ENCODE measurements at places on chromosomes 5 and 9. TPM values are rescaled to one million over a fixed set of nuclear protein-coding genes. Genes with fewer than 3 reads are reported as not detected.

Gene PTGS1
- total RNA-seq, result 22.9 TPM

Gene HTR4
- total RNA-seq, result 1.7 TPM

Gene NOXA1
- total RNA-seq, result not detected

Gene PCDHB10
- total RNA-seq, result 5.5 TPM

Gene DELE1
- 63.8 TPM for total RNA-seq

Gene ZNF483
- 14.2 TPM for total RNA-seq

Gene TAF11L11
- total RNA-seq, result 0.96 TPM

Gene ANXA2R
- total RNA-seq, result 2.9 TPM

Gene ANKRD34B
- total RNA-seq, result 4.1 TPM

Gene SLC46A2
- 0.24 TPM for total RNA-seq

Gene TMEM252
- total RNA-seq, result 0.96 TPM

Gene SLC36A2
- total RNA-seq, result 1.7 TPM

Gene BTNL3
- total RNA-seq, result not detected

Gene CD274
- 4.6 TPM for total RNA-seq

Gene CDC25C
- total RNA-seq, result 2.2 TPM

Gene SLCO6A1
- total RNA-seq, result 2.9 TPM

Gene FOXD4L5
- 0.24 TPM for total RNA-seq

Gene HEMGN
- 30.3 TPM for total RNA-seq

Gene INSYN2B
- total RNA-seq, result 1.7 TPM

Gene SURF2
- total RNA-seq, result 3.4 TPM

Gene HRH2
- total RNA-seq, result 1.7 TPM

Gene MLANA
- 1.2 TPM for total RNA-seq

Gene SPINK1
- total RNA-seq, result 14.0 TPM

Gene FBXW2
- total RNA-seq, result 65.0 TPM

Gene TEK
- 28.6 TPM for total RNA-seq

Gene IL4
- not detected for total RNA-seq

Gene CCNO
- not detected for total RNA-seq

Gene SLC28A3
- 3.1 TPM for total RNA-seq

Gene AMBP
- not detected for total RNA-seq

Gene QRFP
- 0.48 TPM for total RNA-seq

Gene LCN1
- not detected for total RNA-seq

Gene STK32A
- total RNA-seq, result 42.1 TPM

Gene TLR4
- 14.7 TPM for total RNA-seq

Gene MUSK
- total RNA-seq, result 5.3 TPM

Gene SPAG8
- total RNA-seq, result 5.1 TPM

Gene URM1
- 29.1 TPM for total RNA-seq

Gene CYSRT1
- total RNA-seq, result 0.96 TPM

Gene COL15A1
- 348 TPM for total RNA-seq

Gene NOTCH1
- total RNA-seq, result 23.1 TPM

Gene CDKN2B
- total RNA-seq, result 38.5 TPM

Gene GFI1B
- total RNA-seq, result 0.48 TPM

Gene DMGDH
- 3.9 TPM for total RNA-seq

Gene OTP
- 6.0 TPM for total RNA-seq

Gene TMEM232
- total RNA-seq, result 4.6 TPM

Gene FBXL7
- 7.9 TPM for total RNA-seq

Gene PHYHD1
- 24.3 TPM for total RNA-seq

Gene DEPDC1B
- 16.9 TPM for total RNA-seq

Gene OGN
- total RNA-seq, result 567 TPM

Gene WDR31
- total RNA-seq, result 3.1 TPM

Gene ZNF883
- 1.7 TPM for total RNA-seq

Gene LMAN2
- 175 TPM for total RNA-seq

Gene BTNL8
- total RNA-seq, result not detected

Gene SYNPO
- 22.6 TPM for total RNA-seq

Gene SLC34A3
- total RNA-seq, result not detected

Gene RNF183
- 3.4 TPM for total RNA-seq

Measured in umbilical cord (tissue), 2 donors.